ENCODE measurements at places on chromosomes 7 and 10. TPM values are rescaled to one million over a fixed set of nuclear protein-coding genes. Genes with fewer than 3 reads are reported as not detected.

The ZNF485 gene
- total RNA-seq = 1.5 TPM

The KEL gene
- 0.38 TPM for total RNA-seq

The MRLN gene
- not detected for total RNA-seq

The MPP7 gene
- 14.7 TPM for total RNA-seq

The ASB4 gene
- 6.3 TPM for total RNA-seq

The MRC1 gene
- 18.9 TPM for total RNA-seq

The HMX2 gene
- not detected for total RNA-seq

The BTBD16 gene
- total RNA-seq = not detected
